ENCODE measurements at places on chromosomes 4 and X. TPM values are rescaled to one million over a fixed set of nuclear protein-coding genes. Genes with fewer than 3 reads are reported as not detected.

C4orf51 gene
- total RNA-seq: not detected

TRPC3 gene
- total RNA-seq: 2.7 TPM

KCND1 gene
- 0.28 TPM for total RNA-seq

GSX2 gene
- total RNA-seq: not detected

NXF2B gene
- not detected for total RNA-seq

ZNF711 gene
- 2.3 TPM for total RNA-seq

USP51 gene
- 1.1 TPM for total RNA-seq

TLR6 gene
- total RNA-seq: 3.9 TPM

SGCB gene
- total RNA-seq: 25.8 TPM

MAGEB3 gene
- total RNA-seq: not detected

USP38 gene
- 17.0 TPM for total RNA-seq

TNMD gene
- not detected for total RNA-seq

PDZD4 gene
- 0.28 TPM for total RNA-seq

TMEM271 gene
- total RNA-seq: not detected

RIBC1 gene
- total RNA-seq: 0.36 TPM

NPNT gene
- total RNA-seq: not detected

BST1 gene
- 5.3 TPM for total RNA-seq

ATP1B4 gene
- total RNA-seq: not detected

STBD1 gene
- total RNA-seq: 2.2 TPM
